ENCODE measurements at places on chromosomes 1 and 21.

DNA sequence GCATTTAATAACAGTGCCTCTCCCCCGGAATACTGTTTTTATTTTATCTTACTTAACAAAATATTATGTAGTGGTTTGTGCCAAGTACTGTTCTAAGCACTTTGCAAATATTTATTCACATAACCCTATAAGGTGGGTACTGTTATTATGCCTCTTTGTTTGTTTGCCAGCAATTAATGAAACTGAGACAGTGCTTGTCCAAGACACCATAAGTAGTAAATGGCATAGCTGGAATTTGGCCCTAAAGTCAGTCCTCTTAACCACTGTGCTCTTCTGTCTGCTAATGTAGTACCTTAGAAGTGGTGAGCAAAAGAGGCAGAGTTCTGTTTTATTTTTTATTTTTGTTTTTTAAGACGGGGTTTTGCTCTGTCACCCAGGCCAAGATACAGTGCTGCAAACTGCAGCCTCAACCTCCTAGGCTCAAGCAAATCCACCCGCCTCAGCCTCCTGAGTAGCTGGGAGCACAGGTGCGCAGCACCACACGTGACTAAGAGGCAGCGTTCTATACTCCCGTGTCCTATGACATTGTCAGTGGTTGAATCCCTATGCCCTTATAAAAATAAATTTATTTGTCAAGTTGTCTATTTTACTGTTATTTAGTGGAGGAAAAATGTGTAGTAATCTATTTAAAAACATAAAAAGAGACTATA lies 165.8 kb downstream of the CLEC20A start:
- DNase-seq, result no peak

DNA sequence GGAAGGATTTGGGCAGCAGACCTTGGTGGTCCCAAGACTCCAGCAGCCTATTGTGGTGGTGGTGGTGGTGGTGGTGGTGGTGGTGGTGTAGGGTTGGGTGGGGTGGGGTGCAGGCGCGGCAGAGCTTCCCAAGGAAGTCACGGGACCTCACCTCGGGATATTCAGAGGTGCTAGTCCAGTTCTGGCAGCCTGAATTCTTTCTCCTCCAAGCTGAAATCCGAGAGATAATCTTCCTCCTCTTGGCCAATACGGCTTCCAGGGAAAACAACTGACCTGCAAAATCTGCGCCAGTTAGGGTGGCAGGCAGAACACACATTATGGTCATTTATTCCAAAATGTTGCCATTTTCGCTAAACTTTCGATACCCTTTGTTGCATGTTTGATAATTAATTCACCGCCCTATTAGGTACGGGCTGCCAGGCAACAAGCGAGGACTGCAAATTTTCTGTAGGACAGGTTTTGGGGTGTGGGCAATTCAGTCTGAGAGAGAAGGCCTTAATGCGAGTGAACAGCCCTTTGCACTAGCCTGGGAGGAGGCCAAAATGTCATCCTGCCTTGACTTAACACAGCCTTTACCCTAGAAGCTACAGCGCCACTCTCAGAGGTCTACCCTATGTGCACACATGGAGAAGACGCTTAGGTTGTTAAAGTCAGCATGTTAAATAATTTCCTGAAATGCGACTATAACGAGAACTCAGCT lies 33.2 kb upstream of the BSDC1 start:
- no peak for DNase-seq

DNA sequence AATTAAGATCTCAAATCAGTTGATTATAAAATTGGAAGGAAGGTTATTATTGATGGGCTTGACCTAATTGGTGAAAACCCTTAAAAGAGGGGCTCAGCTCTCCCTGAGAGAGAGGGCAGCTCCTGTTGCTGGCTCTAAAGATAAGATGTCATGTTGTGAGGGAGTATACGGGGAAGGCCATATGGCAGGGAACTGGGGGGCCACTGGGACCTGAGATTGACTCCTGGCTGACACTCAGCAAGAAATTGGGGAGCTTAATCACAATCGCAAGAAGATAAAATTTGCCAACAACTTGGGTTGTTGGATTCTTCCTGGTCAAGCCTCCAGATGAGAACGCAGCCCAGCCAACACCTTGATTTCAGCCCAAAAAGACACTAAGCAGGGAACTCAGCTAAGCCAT lies 69.7 kb upstream of the KCNJ6 start:
- no peak for DNase-seq

GRCh38 chr1:23522244-23522982 lies 8.6 kb downstream of the E2F2 start:
- DNase-seq, result no peak

DNA sequence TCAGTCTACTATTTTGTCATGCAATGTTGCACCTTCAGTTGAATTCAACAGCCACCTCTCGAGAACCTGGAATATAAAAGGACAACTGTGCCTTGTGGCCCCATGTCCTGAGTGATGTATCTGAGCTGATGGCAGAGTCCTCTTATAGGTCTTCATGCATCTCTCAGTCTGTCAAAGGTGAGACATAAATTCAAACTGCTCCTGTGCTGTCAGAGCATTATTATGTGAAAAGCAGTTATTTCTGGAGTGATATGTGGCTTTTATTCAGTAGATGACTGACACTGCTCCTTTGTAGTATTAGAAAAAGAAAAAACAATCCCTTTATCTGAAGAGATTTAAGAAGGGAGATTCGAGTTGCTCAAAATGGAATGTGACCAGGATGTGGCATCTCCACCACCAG lies 8.4 kb downstream of the S100A10 start:
- no peak for DNase-seq

- DNase-seq, result no peak
Observed at GRCh38 chr1:174053826-174054225, 31.7 kb upstream of the RC3H1 start.

Data from NCI-H1694 (cell line).